ENCODE measurements at places on chromosomes 5 and 9. TPM values are rescaled to one million over a fixed set of nuclear protein-coding genes. Genes with fewer than 3 reads are reported as not detected.
A peak's percentile ranks its signal among the peaks of the same experiment; 100 is the strongest.

DNA sequence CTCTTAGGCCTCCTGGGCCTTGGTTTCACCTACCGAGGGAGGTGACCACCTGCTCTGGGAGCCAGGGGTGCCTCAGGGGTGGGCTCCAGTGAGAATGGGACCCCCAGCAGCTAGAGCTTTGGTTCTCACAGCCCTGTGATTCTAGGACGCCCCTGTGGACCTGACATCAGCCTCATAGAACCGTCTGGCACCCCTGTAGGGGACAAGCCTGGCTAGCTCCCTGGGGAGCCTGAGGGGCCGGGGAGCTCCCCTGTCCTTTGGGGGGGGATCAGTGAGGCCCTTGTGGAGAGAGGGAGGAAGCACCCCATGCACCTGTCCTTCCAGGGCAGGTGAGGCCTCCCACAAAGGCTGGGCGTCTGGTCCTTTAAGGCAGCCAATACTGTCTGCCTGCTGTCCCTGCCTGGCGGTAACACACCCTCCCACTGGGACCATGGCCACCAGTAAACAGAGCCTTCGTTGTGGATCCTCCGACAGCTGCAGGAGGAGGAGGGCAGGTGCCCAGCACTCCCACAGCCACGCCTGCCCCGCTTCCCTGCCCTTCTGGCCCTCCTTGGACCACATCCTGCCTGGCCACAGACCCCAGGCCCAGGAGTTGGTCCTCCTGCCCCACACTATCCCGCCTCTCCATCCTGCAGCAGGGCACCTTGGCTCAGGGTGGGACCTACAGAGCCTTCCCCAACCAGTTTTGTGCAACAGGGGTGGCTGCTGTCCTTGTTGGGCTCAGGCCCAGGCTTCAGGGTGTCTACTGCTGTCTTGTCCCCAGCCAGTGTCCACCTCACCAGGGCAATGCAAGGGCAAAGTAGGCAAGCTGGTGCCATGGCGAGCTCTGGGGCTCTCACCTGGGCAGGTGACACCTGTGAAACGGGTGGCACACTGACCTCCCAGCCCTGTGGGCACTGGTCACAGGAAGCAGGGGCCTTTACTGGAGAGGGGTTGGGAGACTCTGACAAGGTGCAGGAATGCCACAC is 3.0 kb upstream of the TUBB4B start:
- DNase-seq, result no peak

GRCh38 chr5:104941030-104941645 is 1378.5 kb upstream of the NUDT12 start:
- DNase-seq, result no peak

DNA sequence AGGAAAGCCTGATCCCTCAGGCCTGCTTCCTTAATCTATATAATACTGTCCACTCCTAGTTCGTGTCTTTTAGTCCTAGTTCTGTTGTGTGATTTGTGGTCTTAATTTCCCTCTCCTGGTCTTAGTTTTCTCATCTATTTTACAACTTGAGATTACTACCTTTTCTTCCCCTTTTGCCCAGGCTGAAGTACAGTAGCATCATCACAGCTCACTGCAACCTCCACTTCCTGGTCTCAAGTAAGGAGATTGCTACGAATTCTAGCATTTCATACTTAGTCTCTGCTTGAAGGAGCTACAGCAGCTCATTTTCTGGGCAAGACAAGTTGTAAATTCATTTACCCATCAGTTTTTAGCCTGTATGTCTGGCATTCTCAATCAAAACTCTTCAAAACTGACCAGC is 5.5 kb downstream of the TRIM32 start:
- DNase-seq, result no peak

DNA sequence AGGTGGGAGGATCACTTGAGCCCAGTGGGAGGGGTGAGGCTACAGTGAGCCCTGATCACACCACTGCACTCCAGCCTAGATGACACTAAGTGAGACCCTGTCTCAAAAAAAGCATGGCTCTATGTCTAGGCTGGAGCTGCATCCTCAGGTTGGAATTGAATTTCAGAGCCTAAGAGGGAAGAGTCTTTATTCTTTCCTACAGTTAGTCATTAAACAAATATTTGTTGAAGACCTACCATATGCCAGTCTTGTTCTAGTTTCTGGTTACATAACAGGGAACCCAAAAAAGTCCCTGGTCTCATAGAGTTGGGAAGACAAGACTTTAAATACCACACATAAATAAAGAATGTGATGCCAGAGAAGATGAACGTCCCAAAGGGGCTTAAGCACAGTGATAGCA is 6.9 kb upstream of the GRPEL2 start:
- no peak for DNase-seq

GRCh38 chr5:176827736-176828414 is 17.5 kb downstream of the UNC5A start:
- no peak for DNase-seq

- DNase-seq, result peak; percentile 88
Measured at GRCh38 chr9:14400658-14400995, 86.7 kb upstream of the NFIB start.

DNA sequence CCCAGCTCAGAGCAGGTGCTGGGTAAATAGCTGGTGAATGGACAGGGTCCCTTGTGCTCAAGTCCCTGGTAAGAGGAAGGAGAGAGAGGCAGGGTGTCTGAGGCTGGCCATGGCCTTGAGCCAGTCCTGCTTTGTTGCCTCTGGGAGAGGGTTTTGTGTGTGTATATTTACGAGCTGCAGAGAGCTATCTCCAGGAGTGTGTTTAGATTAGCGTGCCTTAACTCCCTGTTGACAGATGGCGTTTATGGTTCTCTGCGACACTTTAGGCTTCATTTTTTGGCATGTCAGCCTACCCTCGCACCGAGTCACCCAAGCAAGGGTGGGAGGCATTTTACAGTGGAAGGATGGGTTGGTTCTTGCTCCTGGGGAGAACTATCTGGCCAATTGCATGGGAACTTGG is 22.2 kb downstream of the HMCN2 start:
- DNase-seq, result no peak

DNA sequence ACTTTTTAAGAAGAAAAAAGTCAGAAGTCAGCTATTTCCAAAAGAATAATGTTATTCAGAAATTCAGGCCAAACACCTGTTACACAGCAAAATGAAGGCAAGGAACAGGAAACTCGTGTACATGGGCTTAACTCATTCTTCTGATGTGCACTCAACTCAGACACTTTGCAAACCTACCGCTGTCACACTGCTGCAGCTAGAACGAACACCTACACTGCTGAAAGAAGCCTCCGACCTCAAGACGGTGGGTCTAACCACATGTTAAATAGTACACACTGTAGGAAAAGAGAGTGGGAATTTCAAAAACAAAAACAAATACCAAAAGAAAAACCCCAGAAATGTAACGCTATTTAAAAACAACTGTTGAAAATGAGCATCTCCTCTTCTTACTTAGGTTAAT is 384.5 kb downstream of the IRX1 start:
- DNase-seq, result no peak

- DNase-seq, result no peak
Measured at GRCh38 chr5:84406111-84406510, 21.4 kb upstream of the EDIL3 start.

GRCh38 chr9:34588671-34589635 is 571 bp downstream of the CNTFR start:
- DNase-seq, result peak; percentile 50

GRCh38 chr5:98656125-98656795 is 117.2 kb upstream of the RGMB start:
- peak; percentile 17 for DNase-seq

DNA sequence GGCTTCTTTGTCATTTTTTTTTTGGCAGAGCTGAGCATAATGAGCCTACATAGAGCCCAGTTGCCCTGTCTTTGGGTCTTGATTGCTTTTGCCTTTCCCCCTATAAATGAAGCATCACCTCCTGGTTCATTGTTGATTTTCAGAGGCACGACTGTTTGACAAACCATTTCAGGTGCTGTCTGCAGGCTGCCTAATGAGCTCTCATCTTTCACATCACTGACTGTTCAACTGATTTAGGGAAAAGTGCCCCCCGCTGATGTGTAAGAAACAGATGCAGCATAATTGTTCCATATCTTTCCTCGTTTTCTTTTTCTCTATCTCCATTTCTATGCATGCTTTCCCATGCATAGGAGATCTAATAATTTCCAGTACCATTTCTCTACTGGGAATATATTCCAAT is 338.6 kb downstream of the TMEM38B start:
- DNase-seq, result no peak

The CBY3 gene
- total RNA-seq, result 2.3 TPM

The RNF183 gene
- total RNA-seq, result not detected

The GPR150 gene
- not detected for total RNA-seq

The FBLL1 gene
- 7.1 TPM for total RNA-seq

Measured in GM23338 (cell line).